ENCODE measurements at places on chromosomes 3 and 15. TPM values are rescaled to one million over a fixed set of nuclear protein-coding genes. Genes with fewer than 3 reads are reported as not detected.

SCN11A gene
- total RNA-seq = 0.81 TPM

GRCh38 chr3:37450561-37450960, 276.2 kb upstream of the LRRFIP2 start:
- peaks cover 75% of the 10 kb centered on the region for H3K27me3 ChIP-seq
- H3K4me1 ChIP-seq = peaks cover 3% of the 10 kb centered on the region
- DNase-seq = no peak
- no peak overlapping the region for H3K4me3 ChIP-seq

DNA sequence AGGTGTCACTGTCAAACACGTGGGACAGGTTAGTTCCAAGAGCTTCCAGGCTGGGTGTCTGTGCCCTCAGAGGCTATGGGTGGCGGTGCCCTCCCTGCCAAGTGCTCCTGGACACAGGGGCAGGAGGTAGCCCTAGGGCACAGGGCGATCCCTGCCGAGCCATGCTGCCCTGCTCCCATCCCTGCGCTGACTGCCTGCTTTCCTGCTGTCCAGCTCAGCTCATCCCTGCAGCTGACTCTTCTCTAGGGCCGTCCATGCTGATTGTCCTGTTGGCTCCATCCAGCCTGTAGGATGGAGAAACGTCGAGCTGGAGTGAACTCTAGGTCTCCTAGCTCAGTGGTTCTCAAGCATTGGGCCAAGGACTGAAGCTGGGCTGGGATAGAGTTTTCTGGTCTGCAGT, 3.7 kb downstream of the PDIA5 start:
- H3K36me3 ChIP-seq = no peaks in the 10 kb centered on the region
- peaks cover 34% of the 10 kb centered on the region for H3K27me3 ChIP-seq
- peaks cover 21% of the 10 kb centered on the region for H3K4me1 ChIP-seq
- no peak overlapping the region for H3K27ac ChIP-seq

CPEB1 gene
- total RNA-seq = 2.1 TPM

- H3K27ac ChIP-seq = no peak overlapping the region
- H3K27me3 ChIP-seq = no peaks in the 10 kb centered on the region
- H3K4me1 ChIP-seq = no peaks in the 10 kb centered on the region
- no peaks in the 10 kb centered on the region for H3K36me3 ChIP-seq
- no peak for DNase-seq
Observed at GRCh38 chr15:81312790-81313543, 11.0 kb downstream of the STARD5 start.

- H3K27me3 ChIP-seq = no peaks in the 10 kb centered on the region
- no peak for DNase-seq
- peaks cover 22% of the 10 kb centered on the region for H3K4me1 ChIP-seq
Observed at GRCh38 chr3:157133434-157134320, 26.3 kb downstream of the CCNL1 start.

DNA sequence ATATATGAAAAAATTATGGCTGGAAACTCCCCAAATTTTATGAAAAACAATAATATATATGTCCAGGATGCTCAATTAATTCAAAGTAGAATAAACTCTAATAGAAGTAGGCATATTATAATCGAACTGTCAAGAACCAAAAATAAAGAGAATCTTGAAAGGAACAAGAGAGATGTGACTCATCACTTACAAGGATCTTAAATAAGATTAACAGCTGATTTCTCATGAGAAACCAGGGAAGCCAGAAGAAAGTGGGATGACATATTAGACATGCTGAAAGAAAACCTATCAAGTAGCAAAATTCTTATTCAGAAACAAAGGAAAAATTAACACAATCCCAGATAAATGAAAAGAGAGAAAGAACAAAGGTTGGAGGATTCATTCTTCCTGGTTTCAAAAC, 66.8 kb downstream of the FAIM start:
- no peak overlapping the region for H3K4me3 ChIP-seq
- no peak overlapping the region for H3K27ac ChIP-seq
- no peak for DNase-seq
- no peaks in the 10 kb centered on the region for H3K27me3 ChIP-seq

- no peak overlapping the region for H3K27ac ChIP-seq
- H3K36me3 ChIP-seq = no peaks in the 10 kb centered on the region
- peak; percentile 57 for DNase-seq
- no peak overlapping the region for H3K4me3 ChIP-seq
Observed at GRCh38 chr3:64221571-64222257, 3.6 kb downstream of the PRICKLE2 start.

DNA sequence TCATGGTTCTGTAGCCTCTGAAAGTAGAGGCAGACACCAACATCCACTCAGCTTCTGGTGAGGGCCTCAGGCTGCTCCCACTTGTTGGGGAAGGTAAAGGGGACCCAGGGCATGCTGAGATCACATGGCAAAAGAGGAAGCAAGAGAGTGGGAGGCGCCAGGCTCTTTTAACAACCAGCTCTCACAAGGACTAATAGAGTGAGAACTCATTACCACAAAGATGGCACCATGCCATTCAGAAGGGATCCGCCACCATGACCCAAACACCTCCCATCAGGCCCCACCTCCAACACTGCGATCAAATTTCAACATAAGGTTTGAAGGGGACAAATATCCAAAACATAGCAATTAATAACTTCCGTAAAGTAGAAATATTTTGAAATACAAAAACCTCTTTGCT, 192.3 kb downstream of the OCA2 start:
- DNase-seq = no peak
- H3K4me3 ChIP-seq = no peak overlapping the region
- H3K27ac ChIP-seq = no peak overlapping the region
- H3K4me1 ChIP-seq = no peaks in the 10 kb centered on the region

SERINC4 gene
- not detected for total RNA-seq

DNA sequence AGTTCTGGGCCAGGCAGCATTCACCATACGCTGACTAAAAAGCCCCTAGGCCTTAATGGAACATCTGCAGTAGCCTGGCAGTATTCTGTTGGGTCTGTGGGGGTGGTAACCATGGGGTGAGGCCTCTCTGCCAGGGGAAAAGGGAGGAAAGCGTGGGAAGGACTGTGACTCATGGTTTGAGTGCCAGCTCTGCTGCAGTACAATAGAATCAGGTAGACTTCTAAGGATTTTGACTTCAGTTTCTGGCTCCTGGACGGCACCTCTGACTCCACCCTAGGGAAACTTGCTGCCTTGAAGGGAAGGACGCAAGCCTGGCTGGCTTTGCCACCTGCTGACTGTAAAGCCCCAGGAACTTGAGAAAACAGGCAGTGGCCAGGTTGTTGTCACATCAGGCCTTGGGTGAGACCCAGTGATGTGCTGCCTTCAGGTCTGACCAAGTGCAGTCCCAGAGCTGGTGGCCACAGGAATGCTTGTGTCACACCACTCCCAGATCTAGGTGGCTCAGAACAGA, 148.6 kb downstream of the SUCNR1 start:
- no peak for DNase-seq
- H3K4me3 ChIP-seq = no peak overlapping the region
- no peaks in the 10 kb centered on the region for H3K36me3 ChIP-seq
- no peaks in the 10 kb centered on the region for H3K4me1 ChIP-seq

DNA sequence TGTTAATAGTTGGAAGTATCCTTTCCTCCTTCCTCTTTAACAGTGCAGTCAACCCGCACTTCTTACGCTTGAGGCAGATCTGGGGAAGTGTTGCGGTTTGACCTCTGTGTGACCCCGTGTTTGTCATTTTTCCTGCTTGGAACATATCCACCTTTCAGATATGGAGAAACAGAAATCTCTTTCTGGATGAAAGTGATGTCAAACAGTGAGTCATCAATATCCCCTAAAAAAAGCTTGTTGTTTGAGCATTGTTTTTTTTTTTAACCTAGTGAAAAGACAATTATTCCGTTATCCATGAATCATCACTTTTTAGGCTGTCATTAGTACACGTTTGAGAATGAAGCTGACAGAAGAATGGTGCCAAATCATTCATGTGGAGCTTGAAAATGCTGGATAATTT, 293.7 kb downstream of the ARPP21 start:
- no peaks in the 10 kb centered on the region for H3K36me3 ChIP-seq
- no peak for DNase-seq
- H3K27me3 ChIP-seq = no peaks in the 10 kb centered on the region
- H3K4me3 ChIP-seq = no peak overlapping the region
- no peak overlapping the region for H3K27ac ChIP-seq

DNA sequence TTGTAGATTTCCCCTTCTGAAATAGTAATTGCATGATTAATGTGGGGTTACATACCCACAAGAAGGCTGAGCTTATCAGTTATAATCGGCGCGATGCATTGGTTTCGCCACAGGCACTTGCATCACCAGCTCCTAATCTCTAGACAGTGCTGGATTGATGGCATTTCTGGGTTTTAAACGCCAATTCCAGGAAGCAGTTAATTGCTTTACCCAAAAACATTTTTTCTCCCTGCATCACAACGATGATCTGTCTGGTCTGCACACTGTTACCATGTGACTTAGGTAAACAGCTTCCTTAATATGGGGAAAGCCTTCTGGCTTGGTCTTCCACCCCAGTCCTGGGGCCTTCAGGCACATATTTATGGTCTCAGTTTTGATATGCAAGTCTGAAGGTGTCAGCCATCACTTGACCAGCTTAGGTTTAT, 70.0 kb upstream of the HEG1 start:
- H3K36me3 ChIP-seq = no peaks in the 10 kb centered on the region
- H3K27me3 ChIP-seq = no peaks in the 10 kb centered on the region
- no peak for DNase-seq
- H3K4me1 ChIP-seq = peaks cover 37% of the 10 kb centered on the region

CCDC54 gene
- total RNA-seq = not detected

TGM4 gene
- 0.04 TPM for total RNA-seq

DNA sequence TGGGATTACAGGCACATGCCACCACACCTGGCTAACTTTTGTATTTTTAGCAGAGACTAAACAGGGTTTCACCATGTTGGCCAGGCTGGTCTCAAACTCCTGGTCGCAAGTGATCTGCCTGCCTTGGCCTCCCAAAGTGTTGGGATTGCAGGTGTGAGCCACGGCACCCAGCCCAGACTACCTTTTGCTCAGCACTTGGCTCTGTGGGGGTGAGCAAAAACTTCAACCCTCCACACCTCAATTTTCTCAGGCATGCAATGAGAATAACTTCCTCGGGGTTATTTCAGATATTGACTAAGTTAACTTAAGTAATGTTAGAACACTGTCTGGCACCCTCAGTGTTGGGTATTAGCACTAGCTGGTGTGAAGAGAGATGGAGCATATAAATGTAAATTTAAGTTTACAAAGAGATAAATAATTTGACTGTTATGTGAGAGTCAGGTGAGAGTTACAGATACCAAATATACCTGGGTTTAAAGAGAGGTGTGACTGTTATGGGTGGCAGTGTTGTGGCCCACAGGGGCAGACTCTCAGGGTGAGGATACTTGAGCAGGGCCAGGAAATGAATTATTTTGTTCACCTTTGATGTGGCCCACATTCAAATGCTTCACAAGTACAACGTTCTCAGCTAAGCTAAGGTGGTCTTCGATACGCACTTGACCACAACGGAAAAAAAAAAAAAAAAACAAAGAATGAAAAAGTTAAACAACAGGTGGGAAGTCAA, 29.0 kb downstream of the CPOX start:
- no peaks in the 10 kb centered on the region for H3K36me3 ChIP-seq
- H3K4me3 ChIP-seq = no peak overlapping the region
- no peaks in the 10 kb centered on the region for H3K4me1 ChIP-seq
- no peak for DNase-seq
- H3K27ac ChIP-seq = no peak overlapping the region

CAMKV gene
- total RNA-seq = 12.1 TPM

CFAP92 gene
- 5.3 TPM for total RNA-seq

- no peak overlapping the region for H3K4me3 ChIP-seq
- no peaks in the 10 kb centered on the region for H3K36me3 ChIP-seq
- no peak overlapping the region for H3K27ac ChIP-seq
- no peak for DNase-seq
Observed at GRCh38 chr3:64158334-64158733, 66.9 kb downstream of the PRICKLE2 start.

LYSMD4 gene
- total RNA-seq = 16.3 TPM

DNA sequence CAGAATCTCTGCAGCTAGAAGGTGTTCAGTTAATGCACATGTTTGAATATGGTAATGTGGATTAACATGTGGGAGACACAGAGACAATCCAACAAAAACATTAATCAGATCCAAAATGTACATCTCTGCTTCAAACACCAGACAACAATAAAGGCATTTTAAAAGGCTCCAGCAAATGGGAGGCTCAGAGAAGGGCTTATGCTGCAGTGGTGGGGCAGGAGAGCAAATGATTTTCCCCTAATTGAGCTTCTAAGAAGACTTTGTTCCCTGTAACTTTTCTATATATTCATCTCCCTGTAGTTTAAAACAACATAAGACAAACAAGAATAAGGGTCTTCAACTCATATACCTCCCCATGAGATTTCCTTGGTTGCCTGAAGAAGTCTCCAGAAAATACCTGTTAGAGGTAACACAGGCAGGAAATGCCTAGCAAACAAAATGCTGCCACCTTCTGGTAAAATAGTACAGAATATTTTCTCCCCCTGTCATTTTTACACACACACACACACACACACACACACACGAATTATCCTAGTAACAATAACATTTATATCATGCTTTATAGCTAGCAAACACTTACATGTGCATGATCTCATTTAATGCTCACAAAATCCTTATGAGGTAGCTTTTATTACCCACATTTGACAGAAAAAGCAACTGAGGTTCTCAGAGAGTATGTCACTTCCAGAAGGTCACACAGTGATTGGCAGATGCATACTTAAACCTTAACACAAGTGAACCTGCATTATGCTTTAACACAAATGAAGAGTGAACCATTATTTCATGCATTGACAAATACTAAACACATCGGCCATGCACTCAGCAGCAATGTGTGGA, 123.4 kb upstream of the MB21D2 start:
- no peaks in the 10 kb centered on the region for H3K36me3 ChIP-seq
- no peaks in the 10 kb centered on the region for H3K4me1 ChIP-seq
- peak; percentile 68 for DNase-seq

TMC3 gene
- 0.13 TPM for total RNA-seq

DNA sequence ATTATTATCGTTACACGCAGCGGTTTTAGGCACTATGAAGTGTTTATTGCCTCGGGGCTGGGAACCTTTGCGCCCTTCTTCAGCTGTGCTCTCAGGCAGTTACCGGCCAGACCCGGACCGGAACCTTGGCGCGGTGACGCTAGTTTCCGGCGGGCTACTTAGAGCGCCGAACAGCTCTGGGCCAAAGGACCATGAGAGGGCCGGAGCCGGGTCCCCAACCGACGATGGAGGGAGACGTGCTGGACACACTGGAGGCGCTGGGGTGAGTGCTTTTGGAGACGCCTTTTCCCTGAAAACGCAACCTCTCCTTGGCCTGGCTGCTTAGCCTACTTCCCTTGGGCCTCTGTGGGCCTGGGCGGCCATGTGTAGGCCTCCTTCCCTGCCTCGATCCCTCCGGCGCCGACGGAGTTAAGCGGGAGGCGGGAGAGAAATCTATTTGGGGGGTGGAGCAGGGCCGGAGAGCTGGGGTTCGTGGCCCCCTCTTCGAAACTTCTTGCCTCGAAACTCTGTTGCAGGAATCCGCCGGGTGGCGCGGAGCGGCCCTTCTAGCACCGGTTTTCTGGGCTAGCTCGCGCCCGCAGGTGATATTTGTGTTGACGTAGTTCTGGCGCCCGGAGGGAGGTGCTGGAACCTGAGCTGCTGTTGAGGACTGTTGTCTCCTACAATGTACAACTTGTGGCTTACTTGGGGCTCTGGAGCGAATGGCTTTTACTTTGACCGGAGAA, at the start of gene FAM98B:
Gene FAM98B, plus strand, starts transcription at position 157 of the 725 bp plus-strand sequence. Its CDS starts 35 bp downstream, at position 192.
- H3K4me1 ChIP-seq = peaks cover 8% of the 10 kb centered on the region
- peak within 1 kb of the TSS; percentile 79 for H3K4me3 ChIP-seq
- peak; percentile 86 for DNase-seq
- peaks cover 20% of the 10 kb centered on the region for H3K27me3 ChIP-seq
- H3K36me3 ChIP-seq = no peaks in the 10 kb centered on the region
- peak within 1 kb of the TSS; percentile 94 for H3K27ac ChIP-seq

GRCh38 chr15:39177561-39177960, 403.3 kb upstream of the THBS1 start:
- DNase-seq = no peak
- no peaks in the 10 kb centered on the region for H3K36me3 ChIP-seq
- H3K4me1 ChIP-seq = no peaks in the 10 kb centered on the region
- H3K27ac ChIP-seq = no peak overlapping the region
